ENCODE measurements at places on chromosomes 5 and 9.
A peak's percentile ranks its signal among the peaks of the same experiment; 100 is the strongest.

- no peak for DNase-seq
Measured at GRCh38 chr9:99403371-99403770, 181.3 kb downstream of the SEC61B start.

DNA sequence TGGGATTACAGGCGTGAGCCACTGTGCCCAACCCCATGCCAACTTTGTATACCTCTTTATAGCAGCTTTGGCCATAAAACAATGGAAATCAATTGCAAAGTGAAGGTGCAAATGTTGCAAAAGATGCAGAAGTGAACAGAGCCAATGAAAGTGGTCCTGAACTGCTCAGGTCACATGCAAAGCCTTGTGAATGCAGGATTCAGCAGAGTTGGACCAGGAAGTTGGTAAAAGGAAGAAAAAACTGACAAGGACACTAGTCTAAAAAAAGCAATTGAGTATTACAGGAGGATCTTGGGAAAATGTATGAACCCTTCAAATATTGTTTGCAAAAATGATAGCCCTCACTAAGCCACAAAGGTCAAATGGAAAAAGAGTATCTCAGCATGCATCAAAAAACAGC lies 4.5 kb upstream of the MAP3K1 start:
- no peak for DNase-seq

- peak; percentile 80 for DNase-seq
Measured at GRCh38 chr5:131263648-131264450, at the start of gene CDC42SE2. CDC42SE2 (plus strand) TSS chr5:131264053; CDS start chr5:131359494, 95,441 bp downstream.

DNA sequence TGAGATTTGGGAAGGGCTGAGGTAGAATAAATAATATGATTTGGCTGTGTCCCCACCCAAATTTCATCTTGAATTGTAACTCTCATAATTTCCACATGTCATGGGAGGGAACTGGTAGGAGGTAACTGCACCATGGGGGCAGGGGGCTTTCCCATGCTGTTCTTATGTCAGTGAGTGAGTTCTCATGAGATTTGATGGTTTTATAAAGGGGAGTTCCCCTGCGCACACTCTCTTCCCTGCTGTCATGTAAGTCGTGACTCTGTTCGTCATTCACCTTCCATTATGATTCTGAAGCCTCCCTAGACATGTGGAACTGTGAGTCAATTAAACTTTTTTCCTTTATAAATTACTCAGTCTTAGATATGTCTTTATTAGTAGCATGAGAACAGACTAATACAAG lies 115.5 kb upstream of the STARD4 start:
- DNase-seq = no peak

DNA sequence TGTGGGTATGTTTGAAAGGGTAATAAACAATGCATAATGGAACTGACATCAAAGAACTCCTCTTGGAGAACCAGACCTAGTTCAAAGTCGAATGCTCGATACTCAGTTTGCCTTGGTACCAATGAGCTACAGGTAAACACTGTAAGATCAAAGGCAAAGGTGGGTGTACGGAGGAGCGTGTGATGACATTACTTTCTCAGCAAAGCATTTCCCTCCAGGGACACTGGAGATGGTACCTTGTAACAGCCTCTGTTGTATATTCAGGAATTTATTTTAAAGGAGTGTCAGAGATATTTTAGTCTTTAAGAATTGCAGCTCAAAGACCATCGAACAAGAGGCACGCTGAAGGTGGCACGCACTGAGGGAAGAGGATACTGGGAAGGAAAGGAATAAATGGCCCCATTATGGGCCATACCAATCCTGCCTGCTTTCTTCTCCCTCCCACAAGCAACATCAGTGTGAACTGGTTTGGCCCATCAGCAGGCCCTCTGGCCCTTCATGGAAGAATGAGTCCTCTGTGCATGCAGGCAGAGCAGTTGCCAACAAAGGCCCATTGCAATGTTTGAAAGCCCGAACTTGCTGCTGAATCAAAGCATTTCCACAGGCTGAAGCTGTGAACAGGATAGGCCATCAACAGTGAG lies 410.2 kb downstream of the ACTL7B start:
- DNase-seq = no peak

- no peak for DNase-seq
Measured at GRCh38 chr9:28014212-28014611, 440.9 kb upstream of the C9orf72 start.

DNA sequence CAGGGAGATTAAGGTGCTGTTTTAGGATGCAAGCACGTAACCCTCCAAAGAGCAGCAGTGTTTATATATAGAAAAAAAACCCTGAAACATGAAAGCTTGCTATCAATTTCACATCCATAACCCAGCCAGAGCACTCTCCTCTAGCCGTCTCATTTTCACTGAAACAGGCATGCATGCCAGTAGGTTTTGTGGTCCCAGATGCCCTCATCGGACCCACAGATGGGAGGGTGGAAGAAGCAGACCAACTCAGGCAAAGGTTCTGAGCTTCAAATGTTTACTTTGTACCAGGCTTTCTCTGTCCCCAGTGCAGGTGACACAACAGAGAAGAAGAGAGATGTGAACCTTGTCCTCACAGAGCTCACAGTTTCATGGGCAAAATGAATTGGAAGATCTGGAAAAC lies 127.4 kb upstream of the ATP10B start:
- no peak for DNase-seq

DNA sequence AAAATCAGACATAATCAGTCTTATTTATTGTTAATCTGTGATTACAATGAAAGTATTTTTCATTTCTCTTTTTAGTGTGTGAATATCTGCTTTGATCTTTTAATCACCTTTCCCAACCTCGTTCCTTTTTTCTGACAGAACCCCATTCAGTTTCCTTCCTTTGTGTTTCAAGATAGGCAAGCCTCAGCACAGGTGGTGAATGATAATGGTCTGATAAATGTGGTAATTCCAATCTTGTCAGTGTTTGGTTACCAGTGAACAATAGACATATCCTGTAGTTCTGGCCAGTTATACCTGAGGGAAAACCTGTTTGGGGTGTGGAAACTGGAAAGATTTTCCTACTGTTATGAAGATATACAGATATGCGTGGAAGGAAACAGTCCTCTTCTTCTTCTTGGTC lies 13.5 kb downstream of the STX17 start:
- no peak for DNase-seq

DNA sequence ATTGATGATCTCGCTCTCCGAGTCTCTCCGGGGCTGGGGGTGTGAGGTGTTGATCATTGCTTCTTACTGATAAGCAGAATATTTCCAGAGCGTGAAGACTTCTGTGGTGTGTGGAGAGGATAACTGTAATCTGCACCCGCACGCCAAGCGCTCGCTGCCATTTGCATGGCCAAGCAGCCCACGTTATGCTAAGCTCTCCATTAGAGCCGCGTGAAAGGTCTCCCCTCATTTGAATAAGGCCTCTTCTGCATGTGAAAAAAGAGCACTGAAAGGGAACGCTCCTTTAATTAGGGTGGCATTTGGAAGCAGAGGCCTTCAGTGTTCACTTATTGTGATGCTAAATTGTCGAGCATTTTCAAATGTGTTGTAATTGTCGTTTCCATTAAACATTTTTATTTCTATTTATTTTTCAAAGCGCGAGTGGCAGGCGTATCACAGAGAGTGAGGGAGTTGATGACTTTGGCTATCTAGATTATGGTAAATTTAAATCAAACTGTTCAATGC lies 163.6 kb upstream of the IRX2 start:
- no peak for DNase-seq

Measured in T-cell (primary cell).